ENCODE measurements at places on chromosomes 12 and 14. TPM values are rescaled to one million over a fixed set of nuclear protein-coding genes. Genes with fewer than 3 reads are reported as not detected.

Gene CLEC9A
- 0.57 TPM for total RNA-seq

GRCh38 chr14:98168211-98168985, 1103.6 kb downstream of the BCL11B start:
- no peak for DNase-seq

GRCh38 chr12:114743799-114744198, 59.8 kb upstream of the TBX3 start:
- no peak for DNase-seq

Gene BCL11B
- 2.2 TPM for total RNA-seq

DNA sequence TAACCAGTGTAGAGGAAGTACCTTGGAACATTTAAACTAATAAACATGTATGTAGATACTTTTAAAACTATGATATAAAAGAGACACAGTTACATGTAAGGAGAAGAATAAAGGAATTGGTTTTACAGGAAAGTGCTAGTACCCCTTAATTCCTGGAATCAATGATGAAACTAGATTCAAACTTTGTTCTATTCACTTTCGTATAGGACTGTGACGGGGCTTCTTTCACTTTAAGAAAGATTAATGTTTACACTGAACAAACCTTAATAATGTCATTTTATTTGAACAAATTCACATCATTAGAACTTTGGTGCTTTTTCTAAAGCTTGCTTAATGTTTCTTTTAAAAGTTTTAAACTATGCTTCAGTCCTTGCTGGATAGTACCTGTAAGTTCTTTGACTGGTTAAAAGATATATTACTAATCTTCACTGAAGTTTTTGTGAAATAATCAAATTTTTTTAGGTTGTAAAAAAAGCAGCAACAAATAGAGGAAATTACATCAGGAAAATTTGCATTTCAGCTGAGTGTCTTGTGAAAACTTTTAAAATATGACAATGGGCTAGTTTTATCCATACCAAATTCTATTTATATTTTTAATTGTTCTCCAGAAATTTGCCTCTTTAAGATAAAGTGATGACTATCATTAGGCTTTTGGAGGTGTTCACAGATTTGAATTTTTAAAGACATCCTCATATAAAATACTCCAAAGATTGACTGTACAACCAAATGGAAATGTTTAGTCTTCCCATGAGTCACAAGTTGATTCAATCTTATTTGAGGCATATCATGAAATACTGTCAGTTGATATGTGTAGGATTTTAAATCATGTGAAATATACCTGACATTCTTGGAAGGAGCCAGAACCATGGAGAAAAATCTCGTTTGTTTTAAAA, 36.2 kb downstream of the PAPOLA start:
- DNase-seq = no peak

All from upper lobe of left lung (tissue), 6 donors.